A375 (cell line): ENCODE measurements at places on chromosomes 5 and 9. TPM values are rescaled to one million over a fixed set of nuclear protein-coding genes. Genes with fewer than 3 reads are reported as not detected.

The PCDHA2 gene
- total RNA-seq, result 0.96 and 1.3 TPM in 2 replicates

The PCDHB12 gene
- total RNA-seq, result 2.3 and 2.7 TPM in 2 replicates

The AK8 gene
- 0.05 and 0.68 TPM in 2 replicates for total RNA-seq

The PCDHGA8 gene
- 1.1 and 1.6 TPM in 2 replicates for total RNA-seq

The PAIP1 gene
- 83.7 and 90.4 TPM in 2 replicates for total RNA-seq

The AKNA gene
- total RNA-seq, result 11.4 and 11.7 TPM in 2 replicates

The NUTM2G gene
- not detected in 2 replicates for total RNA-seq

The ZFP37 gene
- 1.7 and 2.0 TPM in 2 replicates for total RNA-seq

The PCDHGB2 gene
- total RNA-seq, result 1.9 and 2.3 TPM in 2 replicates

The PRR16 gene
- total RNA-seq, result 2.3 and 2.6 TPM in 2 replicates

The NSG2 gene
- total RNA-seq, result not detected in 2 replicates

The PALM2AKAP2 gene
- 12.2 and 14.0 TPM in 2 replicates for total RNA-seq

The PRDM12 gene
- 0.08 and 0.11 TPM in 2 replicates for total RNA-seq

The SPINK4 gene
- total RNA-seq, result not detected in 2 replicates

The CSF1R gene
- total RNA-seq, result 0.08 TPM in 1 of 2 replicates, not detected in the other

The CNTLN gene
- 15.7 and 19.6 TPM in 2 replicates for total RNA-seq

The ENTPD2 gene
- not detected in 2 replicates for total RNA-seq

The FAM169A gene
- 12.4 and 13.1 TPM in 2 replicates for total RNA-seq

The ANKRD18B gene
- total RNA-seq, result 3.8 and 7.8 TPM in 2 replicates

The KDM3B gene
- total RNA-seq, result 31.7 and 32.9 TPM in 2 replicates

The LCP2 gene
- 0.05 and 1.1 TPM in 2 replicates for total RNA-seq

The GRHPR gene
- total RNA-seq, result 149 and 174 TPM in 2 replicates

The PCDHGA7 gene
- total RNA-seq, result 6.1 and 8.1 TPM in 2 replicates

The IFNE gene
- 0.19 and 0.29 TPM in 2 replicates for total RNA-seq

The SHOC1 gene
- 0.08 TPM in 1 of 2 replicates, not detected in the other for total RNA-seq

The IL5 gene
- not detected in 2 replicates for total RNA-seq

The EGFL7 gene
- total RNA-seq, result 21.5 and 22.0 TPM in 2 replicates

The ADAM19 gene
- total RNA-seq, result 25.7 and 25.9 TPM in 2 replicates

The NSUN2 gene
- 109 and 116 TPM in 2 replicates for total RNA-seq

The IGFBPL1 gene
- total RNA-seq, result not detected in 2 replicates
